ENCODE measurements at places on chromosomes 11 and 22. TPM values are rescaled to one million over a fixed set of nuclear protein-coding genes. Genes with fewer than 3 reads are reported as not detected.

Gene BAIAP2L2
- total RNA-seq = 0.99 TPM

DNA sequence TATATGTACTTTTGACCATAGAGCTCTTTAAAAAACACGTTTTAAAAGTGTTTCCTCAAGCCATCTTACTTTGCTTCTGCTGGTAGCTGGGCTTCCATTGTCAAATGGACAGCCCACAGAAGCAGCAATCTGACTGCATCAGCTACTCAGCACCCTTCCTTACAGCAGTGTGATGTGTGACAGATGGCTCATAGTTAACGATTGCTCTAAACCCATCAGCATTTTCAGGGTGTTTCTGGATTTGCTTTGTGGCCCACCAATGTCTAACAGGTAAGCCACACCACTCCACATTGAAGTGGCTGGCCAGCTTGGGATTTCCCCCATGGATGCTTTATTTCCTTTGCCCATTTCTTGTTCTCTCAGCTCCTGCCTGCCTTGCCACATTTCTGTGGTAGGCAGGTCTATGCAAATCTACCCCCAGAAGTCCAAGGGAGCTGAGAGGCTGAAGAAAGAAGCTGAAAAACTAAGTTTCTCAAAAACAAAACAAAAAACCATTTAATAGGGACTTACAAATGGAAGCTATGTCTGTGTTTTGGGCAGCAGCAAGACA, 7.3 kb upstream of the FAR1 start:
- DNase-seq = no peak

Gene MRGPRE
- not detected for total RNA-seq

- peak; percentile 63 for DNase-seq
Measured at GRCh38 chr11:65927904-65928397, 8.7 kb downstream of the DRAP1 start.

- DNase-seq = no peak
Measured at GRCh38 chr22:24072361-24072760, 61.3 kb downstream of the CABIN1 start.

- DNase-seq = no peak
Measured at GRCh38 chr22:25142102-25142501, 57.6 kb upstream of the CRYBB3 start.

DNA sequence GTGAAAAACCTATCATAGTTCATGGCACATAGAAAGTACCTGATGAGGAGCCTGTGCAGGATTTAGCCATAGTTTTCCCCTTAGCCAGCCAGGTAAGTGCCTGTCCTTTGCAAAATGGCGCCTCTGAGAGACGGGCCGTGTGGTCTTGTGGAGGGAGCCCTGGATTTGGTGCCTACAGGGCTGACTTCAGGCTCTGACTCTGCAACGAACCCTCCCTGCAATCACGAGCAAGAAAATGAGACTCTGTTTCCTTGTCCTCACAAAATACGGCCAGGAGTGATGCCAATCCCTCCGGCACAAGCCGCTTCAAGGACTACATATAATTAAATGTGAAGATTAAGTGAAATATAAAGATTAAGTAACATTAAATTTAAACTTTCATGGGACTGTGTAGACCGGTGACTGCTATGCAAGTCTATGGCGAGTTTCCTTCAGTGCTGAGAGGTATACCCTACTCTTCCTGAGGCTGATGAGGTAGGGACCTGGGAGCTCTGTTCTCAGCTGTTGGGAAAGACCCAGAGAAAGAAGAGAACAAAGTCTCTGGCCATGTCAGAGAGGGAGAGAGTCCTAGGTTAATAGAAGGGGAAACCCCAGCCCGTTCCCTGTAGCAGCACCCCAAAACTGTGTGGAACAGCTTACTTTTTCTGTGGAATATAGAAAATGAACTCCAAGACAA, 6.1 kb upstream of the CXCR5 start:
- DNase-seq = peak; percentile 62

DNA sequence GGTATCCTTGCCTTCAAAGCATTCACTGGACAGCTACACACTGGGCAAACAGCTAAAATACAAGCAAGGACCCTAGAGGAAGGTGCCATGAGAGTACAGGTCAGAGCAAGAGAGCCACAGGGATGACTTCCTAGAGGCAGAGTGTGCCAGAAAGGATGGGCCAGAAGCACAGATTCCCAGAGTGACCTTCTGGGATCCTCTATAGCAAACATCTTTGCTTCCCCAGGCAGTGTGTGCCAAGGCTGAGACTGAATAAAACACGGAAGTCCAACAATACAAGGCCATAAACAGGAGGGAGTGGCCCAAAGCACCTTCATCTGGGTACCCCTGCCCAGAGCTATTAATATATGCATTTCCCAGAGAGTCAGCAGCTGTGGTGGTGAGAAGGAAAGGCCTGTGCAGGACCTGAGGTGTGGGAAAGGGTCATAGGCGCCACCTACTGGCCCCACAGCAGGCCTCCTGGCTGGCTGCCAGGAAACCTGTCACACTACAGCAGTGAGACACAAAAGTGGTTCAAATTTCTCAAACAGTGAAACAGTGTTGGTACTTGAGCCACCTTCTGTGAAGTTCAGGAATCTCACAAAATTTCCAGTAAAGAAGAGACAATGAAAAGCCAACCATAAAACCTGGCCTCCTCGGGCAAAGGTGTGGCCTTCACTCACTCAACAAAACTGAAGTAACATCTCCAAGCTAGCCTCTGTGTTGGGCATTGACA, 20.3 kb downstream of the CLPB start:
- DNase-seq = peak; percentile 84

Gene CAPN1
- total RNA-seq = 211 TPM

GRCh38 chr11:120786206-120786735, 237.6 kb upstream of the TBCEL start:
- DNase-seq = no peak

DNA sequence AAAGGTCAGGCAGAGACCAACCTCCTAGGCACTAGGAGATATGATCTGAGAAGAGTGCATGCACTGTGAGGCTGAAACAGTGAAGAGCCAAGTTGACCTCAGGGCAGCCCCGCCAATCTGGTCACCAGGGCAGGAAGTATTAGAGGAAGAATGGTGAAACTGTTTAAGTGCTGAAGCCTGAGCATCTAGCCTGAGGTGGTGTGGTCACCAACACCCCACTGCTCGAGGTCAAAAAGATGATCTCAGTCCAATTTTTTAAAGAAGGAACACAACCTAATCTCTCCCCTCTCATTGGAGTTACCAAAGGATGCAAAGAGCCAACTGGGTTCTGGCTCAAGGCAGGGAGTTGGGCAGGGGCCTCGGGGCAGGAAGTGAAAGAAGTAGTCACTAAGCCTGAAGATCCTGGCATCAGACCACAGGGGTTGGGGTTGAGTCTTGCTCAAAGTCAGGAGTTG, 4.0 kb downstream of the APBB1 start:
- no peak for DNase-seq

Gene GAL3ST1
- not detected for total RNA-seq

- DNase-seq = peak; percentile 50
Measured at GRCh38 chr11:128551058-128551457, 36.3 kb downstream of the ETS1 start.

DNA sequence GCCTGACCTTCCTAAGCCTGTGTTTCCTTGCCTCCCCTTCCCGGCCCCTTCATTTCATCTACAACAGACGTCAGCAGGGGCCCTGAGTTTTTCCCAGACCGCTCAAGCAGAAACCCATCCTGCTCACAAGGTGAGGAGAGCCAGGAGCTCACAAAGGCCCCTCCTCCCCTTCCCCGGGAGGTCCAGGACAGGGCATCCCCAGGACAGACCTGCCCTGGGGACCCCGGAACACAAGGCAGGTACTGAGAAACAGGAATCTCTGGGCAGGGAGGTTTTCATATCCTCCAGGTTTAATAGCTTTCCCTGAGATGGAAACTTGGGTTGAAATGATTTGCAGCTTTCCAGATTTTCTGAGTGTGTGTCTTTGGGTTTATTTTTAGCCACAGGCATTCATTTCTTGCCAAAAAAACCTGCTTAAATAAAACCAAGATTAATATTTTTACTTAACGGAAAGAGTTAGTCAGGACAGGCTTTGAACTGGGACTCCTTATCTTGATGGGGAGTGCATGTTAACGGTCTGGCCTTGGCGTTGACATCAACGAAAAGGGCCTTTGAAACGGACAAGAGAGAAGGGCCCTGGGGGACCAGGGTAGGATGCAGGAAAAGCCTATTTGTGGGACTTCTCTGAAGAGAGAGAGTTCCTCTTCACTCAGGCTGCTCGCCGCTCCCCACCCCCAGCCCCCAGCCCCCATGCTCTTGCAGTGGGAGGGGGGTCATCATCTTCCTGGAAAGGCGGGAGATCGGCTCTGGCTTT, 38.5 kb downstream of the TIMP3 start:
- no peak for DNase-seq

DNA sequence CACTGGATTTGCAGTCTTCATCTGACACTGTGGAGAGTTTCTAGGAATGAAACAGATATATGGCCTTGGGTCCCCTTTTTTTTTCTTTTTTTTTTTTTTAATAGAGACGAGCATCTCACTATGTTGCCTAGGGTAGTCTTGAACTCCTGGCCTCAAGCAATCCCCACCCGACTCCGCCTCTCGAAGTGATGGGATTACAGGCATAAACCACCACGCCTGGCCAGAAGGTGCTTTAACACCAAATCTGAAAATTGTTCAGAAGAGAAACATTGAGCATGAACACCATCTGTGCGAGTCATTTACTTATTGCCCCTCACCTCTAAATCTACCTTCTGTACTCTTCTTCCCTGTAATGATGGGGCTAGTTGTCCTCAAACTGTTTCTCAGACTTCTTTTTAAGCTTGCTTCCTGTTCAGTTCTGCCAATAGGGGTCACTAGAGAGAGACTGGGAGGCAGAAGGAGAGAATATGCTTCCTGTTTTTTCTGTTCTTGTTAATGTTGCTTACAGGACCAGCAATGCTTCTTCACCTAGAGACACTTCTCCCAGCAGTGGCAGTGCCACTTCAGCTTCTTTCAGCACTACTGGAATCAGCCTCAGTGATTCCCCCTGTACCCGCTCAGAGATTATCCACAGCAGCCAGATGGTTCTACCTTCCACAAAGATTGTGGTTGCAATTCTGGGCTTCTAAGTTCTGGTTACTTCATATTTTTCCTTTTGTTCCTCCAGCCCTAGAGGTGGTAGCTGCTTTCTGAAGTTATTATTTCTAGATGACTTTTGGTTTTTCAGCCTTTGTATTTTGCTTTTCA, 20.8 kb upstream of the ZBED5 start:
- no peak for DNase-seq

Gene OR2AG2
- not detected for total RNA-seq

DNA sequence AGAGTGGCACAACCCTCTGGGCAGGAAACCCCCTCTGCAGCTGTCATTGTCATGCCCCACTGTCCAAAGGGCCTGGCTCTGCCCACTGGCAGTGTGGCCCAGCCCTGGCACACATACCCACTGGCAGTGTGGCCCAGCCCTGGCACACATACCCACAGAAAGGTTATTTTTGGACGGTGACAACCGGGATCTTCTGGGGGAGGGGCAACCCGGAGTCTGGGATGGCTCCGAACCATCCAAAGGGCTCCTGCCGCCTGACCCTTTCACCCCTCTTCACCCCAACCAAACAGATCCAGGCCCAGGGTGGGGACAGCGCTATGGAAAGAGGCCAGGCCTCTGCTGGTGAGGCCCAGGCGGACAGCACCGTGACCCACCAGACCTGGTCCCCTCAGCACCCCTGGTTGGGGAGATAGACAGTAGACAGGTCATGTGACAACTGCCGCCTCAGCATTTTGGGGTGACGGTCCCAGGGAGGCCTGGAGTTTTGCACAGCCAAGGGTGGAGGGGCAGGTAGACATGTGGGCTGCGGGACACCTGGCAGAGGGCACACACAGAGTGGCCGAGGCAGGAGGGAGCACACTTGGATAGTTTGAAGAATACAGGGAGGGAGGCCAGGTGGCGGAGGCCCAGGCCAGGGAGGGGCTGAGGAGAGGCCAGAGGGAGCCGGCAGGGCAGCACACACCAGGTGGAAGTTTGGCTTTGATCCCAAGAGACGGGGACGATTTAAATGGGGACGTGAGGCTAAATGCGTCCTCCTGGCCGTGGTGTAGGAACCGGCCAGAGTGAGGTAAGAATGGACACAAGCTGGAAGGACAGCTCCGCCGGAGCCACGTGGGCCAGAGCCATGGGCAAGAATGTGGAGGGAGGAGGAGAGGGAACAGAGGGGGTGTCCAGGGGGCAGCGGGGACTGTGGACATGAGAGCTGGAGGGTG, 2.9 kb downstream of the MAPK12 start:
- no peak for DNase-seq

- no peak for DNase-seq
Measured at GRCh38 chr11:73757598-73757997, 3.3 kb downstream of the RAB6A start.

DNA sequence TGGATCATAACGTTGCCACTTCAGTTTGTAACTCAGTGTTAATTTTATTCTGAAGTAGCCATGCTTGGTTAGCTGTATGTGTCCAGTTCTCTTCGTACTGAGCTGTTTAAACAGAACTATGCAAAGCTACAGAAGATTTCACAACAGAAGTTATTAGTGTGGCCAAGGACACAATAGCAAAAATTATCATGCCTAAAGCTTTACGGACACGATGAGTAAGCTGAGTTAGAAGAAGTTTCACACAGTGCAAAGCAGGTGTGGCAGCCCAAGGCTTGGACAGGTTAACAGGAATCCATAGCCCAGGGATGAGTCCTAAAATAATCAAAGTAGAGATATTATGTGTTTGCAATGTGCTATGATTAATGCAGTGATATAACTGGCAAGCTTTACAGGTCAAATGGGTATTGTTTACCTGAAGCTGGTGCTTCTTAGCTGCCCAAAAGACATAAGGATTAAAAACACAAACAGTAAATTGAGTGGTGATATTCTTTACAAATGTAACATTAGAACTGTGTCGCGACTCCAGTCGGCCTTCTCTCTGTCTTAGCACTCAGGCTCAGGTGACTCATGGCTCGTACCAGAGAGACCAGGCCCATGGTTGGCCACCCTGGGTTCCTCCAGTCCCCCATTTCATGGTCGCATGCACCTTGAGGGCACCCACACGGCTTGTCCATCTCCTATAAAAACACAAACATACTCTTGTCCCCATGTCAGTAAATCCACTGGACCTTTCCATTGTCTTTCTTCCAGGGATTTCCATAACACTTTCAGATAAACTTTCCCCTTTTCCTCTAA, 35.5 kb upstream of the NCAM1 start:
- DNase-seq = no peak

- DNase-seq = no peak
Measured at GRCh38 chr11:7275133-7275532, 23.4 kb downstream of the SYT9 start.

Gene SEPTIN3
- not detected for total RNA-seq

Gene APOL1
- 51.2 TPM for total RNA-seq

All from natural killer cell (primary cell).